ENCODE measurements at places on chromosomes 16 and 17.

DNA sequence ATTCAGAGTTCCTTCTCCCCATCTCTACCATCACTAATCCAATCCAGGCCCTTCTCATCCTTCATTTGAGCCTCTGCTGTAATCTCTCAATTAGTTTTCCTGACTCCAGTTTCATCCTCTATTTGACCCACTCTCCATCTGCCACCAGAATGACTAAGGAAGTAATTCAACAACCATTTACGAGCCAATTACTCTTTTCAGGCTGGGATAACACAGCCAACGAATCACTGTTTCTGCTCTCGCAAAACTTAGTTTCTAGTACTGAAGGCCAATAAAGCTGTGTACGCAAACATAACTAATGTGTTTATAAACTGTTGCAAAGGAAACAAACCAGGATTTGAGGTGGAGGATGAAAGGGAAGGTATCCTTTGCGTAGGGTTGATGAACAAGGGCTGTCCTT lies 53.7 kb downstream of the MAP2K6 start:
- peak; percentile 64 for DNase-seq

DNA sequence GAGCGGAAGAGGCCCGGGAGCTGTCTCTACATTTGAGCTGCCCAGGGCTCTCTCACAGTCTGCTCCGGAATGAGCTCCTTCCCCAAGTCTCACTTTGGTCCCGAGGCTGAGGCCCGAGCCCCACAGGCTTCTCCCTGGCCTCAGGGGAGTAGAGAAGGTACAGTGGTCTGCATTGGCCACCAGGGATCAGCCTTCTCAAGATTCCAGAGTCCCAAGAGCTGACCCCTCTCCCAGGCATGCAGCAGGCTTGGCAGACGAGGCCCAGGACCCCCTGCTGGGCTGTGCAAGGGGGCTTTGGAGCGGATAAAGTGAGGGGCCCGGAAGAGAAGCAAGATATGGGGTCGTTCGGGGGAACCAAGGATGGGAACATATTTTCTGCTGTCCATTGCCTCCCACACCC lies 3.1 kb downstream of the PRSS27 start:
- DNase-seq, result no peak

GRCh38 chr16:17370223-17370707 lies 100.5 kb downstream of the XYLT1 start:
- no peak for DNase-seq

DNA sequence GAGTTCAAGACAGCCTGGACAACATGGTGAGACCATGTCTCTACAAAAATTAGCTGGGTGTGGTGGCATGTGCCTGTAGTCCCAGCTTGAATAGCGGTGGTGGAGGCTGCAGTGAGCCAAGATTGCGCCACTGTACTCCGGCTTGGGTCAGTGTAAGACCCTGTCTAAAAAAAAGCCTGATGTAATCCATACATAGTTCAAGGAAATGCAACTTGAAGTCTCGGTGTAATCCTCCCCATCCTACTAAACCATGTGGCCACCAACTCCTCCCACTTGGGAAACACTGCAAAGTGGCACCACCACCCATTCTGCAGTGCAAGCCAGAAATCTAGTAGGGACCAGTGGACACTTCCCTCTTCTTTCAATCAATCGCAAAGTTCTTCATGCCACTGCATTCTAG lies 5.4 kb upstream of the KPNB1 start:
- no peak for DNase-seq

- no peak for DNase-seq
These were observed 44.7 kb downstream of the METRNL start for GRCh38 chr17:83123896-83124801.

GRCh38 chr16:24509536-24509935 lies 29.8 kb upstream of the RBBP6 start:
- no peak for DNase-seq

DNA sequence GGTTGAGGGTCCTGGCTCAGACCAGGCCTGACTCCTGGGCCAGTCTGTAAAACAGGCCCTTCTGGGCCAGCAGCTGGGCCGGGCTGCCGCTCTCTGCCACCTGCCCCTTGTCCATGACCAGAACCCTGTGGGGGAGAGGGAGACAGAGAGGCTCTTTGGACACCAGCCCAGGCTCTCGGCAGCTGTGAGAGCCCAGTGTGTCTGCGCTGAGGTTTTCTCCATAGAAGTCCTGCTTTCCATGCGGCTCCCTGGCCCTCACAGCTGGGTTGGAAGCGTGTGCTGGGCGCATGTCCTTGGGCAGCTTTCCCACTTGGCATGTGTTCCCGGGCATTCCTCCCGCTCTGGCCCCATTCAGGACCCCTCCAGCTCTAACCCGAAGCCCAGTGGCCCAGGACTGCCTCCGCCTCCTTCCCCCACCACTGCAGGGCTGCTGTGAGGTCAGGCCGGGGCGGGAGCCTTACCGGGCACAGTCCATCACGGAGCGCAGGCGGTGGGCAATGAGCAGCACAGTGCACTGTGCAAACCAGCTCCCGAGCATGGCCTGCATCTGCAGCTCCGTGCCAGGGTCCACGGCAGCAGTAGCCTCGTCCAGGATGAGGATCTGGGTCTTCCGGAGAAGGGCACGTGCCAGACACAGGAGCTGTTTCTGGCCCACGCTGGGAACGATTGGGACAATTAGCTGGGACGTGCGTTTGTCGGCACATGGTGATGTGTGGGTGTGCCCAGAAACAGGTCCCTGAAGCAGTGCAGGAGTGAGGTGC lies 73.0 kb downstream of the ABCC6 start:
- peak; percentile 96 for DNase-seq

DNA sequence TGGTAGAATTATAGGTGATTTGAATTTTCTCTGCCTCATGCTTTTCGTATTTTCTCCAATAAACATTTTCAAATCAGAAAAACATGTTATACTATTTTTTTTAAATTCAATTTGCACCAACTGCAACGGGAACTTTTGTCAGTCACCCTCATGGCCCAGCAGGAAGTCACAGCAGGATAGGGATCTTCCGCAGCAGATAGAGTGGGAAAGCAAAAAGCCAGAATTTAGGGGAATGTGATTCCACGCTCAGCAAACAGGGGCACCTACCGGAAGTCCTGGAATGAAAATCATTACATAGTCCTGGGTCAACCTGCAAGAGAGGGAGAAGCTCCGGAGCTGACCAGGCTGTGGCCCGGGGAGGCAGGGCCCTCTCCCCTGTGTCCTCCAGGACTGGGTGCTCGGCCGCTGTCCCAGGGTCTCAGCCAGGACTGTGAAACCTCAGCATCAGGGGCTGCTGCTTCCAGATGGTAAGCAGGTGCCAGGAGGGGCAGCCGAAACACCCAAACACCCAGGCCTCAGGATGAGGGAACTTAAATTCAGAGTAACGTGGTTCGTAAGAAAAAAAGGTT lies 3.9 kb downstream of the SLC47A2 start:
- DNase-seq, result no peak

GRCh38 chr16:78925083-78925767 lies 675.3 kb downstream of the MAF start:
- peak; percentile 53 for DNase-seq

DNA sequence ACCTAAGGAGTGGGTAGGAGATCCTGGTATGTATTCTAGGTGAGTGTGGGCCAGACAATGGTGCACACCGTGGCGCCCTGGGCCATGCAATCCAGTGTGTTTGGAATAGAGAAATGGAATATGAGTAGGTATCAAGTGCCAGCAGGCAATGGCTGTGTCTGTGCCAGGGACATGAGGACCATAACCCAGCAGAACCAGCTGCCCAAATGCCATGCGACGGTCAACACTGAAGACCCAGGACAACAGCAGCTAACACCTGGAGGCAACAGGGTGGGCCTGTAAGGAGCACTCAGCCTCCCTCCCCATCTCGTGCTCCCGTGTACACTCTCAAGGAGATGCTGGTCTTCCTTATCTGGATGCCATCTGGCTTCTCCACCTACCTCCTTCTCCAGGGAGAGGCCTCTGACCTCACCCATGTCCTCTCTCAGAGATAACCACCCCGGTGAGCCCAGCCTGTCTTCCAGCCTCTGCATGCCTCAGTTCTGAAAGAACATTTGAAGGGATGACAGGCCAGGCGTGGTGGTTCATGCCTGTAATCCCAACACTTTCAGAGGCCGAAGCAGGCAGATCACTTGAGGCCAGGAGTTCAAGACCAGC lies 750 bp upstream of the GSDMB start:
- no peak for DNase-seq

DNA sequence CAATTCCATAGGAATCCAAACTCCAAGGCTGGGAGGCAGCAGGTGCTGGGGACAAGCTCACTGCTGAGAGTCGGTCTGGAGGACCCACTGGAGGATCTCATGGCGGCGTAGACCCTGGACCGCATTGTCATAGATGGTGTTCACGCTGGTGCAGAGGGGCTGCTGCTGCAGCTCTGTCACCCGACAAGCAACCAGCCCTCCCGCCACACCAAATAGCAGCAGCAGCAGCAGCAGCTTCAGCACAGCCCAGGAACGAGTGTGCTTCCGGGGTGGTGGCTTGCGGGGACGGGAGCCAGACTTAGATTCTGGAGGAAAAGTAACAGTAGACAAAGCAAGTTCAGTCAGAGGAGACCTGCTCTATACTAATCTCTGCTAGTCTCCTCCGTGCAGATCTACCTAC lies 9.9 kb downstream of the EME1 start:
- no peak for DNase-seq

DNA sequence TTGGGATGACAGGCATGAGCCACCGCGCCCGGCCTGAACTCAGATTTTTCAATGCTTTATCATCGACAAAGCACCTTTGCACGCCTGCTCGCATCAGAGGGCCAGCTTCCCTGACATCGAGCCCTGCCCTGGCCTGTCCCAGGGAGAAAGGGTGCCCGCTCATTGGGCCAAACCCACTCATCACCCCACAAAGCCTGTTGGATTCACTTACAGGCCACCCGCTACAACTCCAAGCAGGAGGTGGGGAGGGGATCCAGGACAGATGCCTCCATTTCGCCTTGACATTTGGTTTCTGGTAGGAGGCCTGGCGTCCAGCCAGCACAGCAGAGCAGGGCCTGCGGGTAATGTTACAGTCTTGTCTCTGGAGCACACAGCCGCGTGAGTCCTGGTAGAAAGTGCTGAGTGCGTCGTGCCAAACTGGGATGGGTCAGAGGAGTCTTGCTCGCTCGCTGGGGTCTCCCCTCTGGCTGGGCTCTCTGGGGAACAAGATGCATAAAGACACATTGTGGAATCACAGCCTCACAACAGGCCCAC lies 19.8 kb downstream of the SMTNL2 start:
- DNase-seq, result peak; percentile 96

GRCh38 chr16:19746561-19746960 lies 28.5 kb downstream of the IQCK start:
- DNase-seq, result peak; percentile 9

GRCh38 chr17:74437702-74438101 lies 5.8 kb downstream of the GPRC5C start:
- DNase-seq, result no peak

GRCh38 chr17:39591958-39592954 lies 15.5 kb downstream of the NEUROD2 start:
- peak; percentile 86 for DNase-seq

DNA sequence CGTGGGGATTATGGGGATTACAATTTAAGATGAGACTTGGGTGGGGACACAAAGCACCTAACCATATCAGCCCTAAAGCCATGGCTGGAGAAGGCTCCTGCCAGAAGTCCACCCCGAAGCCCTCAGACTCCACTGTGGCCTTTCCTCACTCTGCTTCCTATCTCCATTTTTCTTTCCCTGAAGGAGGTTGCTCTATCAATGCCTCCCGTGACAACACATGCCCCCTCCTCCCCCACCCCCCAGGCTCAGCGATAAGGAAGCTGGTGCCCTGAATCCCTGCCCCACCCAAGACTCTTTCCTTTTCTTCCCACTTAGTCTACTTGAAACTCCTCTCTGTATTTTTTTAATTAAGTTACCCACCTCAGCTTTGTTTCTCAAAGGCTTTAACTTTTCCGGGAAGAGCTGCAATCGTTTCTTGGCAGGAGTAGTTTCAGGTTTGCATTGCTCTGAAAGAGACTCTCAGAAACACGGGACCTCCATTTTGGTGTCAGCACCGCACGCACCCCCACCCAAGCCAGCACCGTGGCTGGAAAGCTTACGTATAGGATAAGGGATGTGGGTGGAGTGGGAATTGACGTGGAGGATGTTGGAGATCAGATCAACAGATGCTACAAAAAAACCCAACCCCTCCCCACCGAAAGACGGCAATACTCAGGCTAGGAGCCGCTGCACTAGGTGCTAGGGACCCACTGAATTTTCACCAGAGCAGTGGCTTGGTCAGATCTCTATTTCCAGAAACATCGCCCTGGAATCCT lies 15.2 kb upstream of the CA4 start:
- DNase-seq, result peak; percentile 18

- no peak for DNase-seq
These were observed 4.4 kb upstream of the SCPEP1 start for GRCh38 chr17:56973520-56973919.

- no peak for DNase-seq
These were observed 35.2 kb upstream of the CAPN15 start for GRCh38 chr16:492211-492875.

DNA sequence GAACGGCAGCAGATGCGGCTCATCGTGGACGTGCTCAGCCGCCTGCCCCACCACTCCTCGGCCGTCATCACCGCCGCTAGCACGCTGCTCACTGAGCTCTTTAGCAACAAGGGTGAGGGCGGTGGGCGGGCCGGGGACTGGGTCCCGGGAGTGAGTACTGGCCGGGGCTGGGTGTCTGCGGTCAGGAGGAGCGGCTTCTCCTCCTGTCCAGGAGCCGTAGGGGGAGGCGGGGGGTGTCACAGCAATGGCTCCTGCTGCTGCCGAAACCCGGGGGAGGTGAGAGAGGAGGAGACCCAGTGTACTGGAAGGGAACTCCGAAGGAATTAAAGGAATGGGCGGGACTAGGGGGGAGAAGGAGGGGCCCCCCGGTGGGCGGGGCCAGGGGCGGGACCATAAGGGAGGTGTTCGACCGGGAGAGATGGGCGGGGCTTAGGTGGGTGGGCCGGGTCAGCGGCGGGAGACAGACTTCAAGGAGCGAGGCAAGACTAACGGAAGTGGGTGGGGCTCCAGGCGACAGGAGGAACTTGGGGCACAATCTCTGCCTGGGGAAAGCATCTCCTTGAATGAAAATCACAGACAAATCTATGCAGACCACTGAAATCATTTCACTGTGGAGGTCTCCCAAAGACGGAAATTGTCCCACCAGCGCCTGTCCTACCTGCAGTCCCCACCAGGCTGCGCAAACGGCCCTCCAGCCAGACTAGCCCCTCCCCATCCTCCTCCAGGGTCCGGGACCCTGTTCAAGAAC lies 2.4 kb downstream of the NAGS start:
- DNase-seq, result peak; percentile 97

- DNase-seq, result no peak
These were observed 6.1 kb downstream of the MNT start for GRCh38 chr17:2394775-2395201.

DNA sequence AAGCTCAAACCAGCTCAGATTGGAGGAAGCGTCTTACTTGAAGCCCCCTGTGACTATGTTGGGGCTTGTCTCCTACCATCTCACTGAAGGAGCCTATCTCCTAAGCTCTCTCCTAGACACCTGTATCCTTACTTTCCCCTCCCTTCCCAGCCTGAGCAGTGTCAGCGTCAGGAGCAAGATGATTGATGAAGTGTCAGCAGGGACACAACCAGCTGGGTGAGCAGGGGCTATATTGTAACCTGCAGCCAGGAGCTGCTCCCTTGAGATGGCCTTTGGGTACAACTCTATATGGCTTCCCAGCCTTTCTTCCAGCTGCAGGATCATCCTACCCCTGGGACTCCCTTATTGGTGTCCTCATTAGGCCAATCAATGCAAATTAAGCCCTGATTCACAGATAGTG lies 83.2 kb upstream of the HSBP1 start:
- no peak for DNase-seq

Measured in tongue (tissue), 3 donors.